ENCODE measurements at places on chromosomes 1 and 21. TPM values are rescaled to one million over a fixed set of nuclear protein-coding genes. Genes with fewer than 3 reads are reported as not detected.

GRCh38 chr1:14625996-14626395 is 27.5 kb downstream of the KAZN start:
- no peak for DNase-seq
- H3K27ac ChIP-seq, result no peak overlapping the region
- H3K36me3 ChIP-seq, result no peaks in the 10 kb centered on the region
- H3K27me3 ChIP-seq, result peaks cover 3% of the 10 kb centered on the region

The S100A3 gene
- total RNA-seq, result not detected

The TMEM79 gene
- total RNA-seq, result 12.0 TPM

The LRIF1 gene
- total RNA-seq, result 15.5 TPM

The DNAH14 gene
- 1.4 TPM for total RNA-seq

GRCh38 chr1:1000357-1001056 is 610 bp upstream of the HES4 start:
- H3K27me3 ChIP-seq, result peaks cover 17% of the 10 kb centered on the region
- H3K4me1 ChIP-seq, result peaks cover 9% of the 10 kb centered on the region
- peak overlapping the region; percentile 58 for H3K4me3 ChIP-seq
- no peak overlapping the region for H3K27ac ChIP-seq
- DNase-seq, result peak; percentile 64

GRCh38 chr1:216614011-216614934 is 109.0 kb downstream of the ESRRG start:
- no peaks in the 10 kb centered on the region for H3K36me3 ChIP-seq
- no peak overlapping the region for H3K4me3 ChIP-seq

- no peak overlapping the region for H3K4me3 ChIP-seq
- no peaks in the 10 kb centered on the region for H3K36me3 ChIP-seq
- peaks cover 14% of the 10 kb centered on the region for H3K4me1 ChIP-seq
- H3K27ac ChIP-seq, result peak overlapping the region; percentile 15
- no peaks in the 10 kb centered on the region for H3K27me3 ChIP-seq
These were observed 214.7 kb upstream of the EDN2 start for GRCh38 chr1:41698916-41699860.
